ENCODE measurements at places on chromosomes 5 and 9.

GRCh38 chr5:56959326-56959725, 7.4 kb upstream of the MIER3 start:
- no peak for DNase-seq

- no peak for DNase-seq
Measured at GRCh38 chr5:40831346-40832210, 3.4 kb downstream of the RPL37 start.

- DNase-seq = no peak
Measured at GRCh38 chr5:154190595-154191304, at the start of gene GALNT10. Gene GALNT10, plus strand, starts transcription at chr5:154190733. Its CDS starts 134 bp downstream, at chr5:154190867.

- no peak for DNase-seq
Measured at GRCh38 chr9:117097761-117098160, 317.1 kb downstream of the ASTN2 start.

DNA sequence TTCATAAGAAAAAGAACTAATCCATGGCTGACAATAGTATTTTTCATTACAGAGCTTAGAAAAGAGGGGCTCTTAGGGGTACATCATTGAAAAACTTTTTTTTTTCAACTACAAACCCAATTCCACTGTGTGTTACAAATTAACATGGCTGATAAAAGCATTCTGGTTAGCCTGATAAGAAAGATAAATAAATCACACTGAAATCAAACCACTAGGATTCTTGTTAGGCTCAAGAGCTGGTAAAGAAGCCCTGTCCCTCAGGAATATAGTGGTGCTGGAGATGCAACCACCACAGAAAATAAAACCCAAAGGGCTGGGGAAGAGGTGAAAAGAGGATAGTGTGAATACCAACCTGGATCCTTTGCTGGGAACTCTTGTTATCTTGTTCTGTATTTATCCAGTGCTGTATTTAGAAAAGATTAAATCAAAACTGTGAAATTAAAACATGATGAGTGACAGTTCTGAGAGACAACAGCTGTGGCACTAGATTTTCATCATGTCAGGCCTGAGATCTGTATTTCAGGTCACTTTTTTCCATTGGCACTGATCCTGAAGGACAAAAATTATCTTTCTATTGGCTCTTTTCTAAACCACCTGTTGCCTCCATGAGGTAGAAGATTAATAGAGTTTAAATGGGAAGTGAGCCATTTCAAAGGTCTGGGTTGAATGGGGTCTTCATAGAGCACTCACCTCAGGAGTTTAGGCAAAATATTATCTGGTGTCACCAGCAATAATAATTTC, 118.6 kb downstream of the ARRDC3 start:
- DNase-seq = no peak

GRCh38 chr9:124297915-124298645, 40.3 kb downstream of the NEK6 start:
- DNase-seq = no peak

GRCh38 chr9:29437526-29437925, 1864.2 kb upstream of the C9orf72 start:
- no peak for DNase-seq

Measured in A172 (cell line).